ENCODE measurements at places on chromosomes 6 and 20.

DNA sequence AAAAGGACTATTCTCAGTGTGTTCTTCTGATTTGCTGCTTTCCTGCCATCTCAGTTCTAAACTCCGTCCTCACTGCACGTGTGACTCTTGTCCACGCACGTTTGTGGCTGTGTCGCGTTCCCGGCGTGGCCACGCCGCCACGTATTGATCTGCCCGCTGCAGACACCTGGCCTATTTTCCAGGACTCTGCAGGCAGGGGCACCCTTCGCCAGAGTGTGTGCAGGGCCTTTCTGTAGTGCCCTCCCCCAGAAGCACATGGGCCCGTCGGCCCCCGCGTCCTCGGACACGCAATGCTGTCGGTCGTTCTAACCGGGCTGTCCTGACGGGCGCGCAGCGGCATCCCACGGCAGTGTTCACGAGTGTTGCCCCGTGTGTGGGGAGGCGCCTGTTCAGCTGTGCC is 87.6 kb downstream of the YTHDF1 start:
- DNase-seq: no peak

GRCh38 chr20:10647471-10647870 is 26.3 kb downstream of the JAG1 start:
- no peak for DNase-seq

- no peak for DNase-seq
Observed at GRCh38 chr6:76609160-76609559, 536.7 kb upstream of the IMPG1 start.

DNA sequence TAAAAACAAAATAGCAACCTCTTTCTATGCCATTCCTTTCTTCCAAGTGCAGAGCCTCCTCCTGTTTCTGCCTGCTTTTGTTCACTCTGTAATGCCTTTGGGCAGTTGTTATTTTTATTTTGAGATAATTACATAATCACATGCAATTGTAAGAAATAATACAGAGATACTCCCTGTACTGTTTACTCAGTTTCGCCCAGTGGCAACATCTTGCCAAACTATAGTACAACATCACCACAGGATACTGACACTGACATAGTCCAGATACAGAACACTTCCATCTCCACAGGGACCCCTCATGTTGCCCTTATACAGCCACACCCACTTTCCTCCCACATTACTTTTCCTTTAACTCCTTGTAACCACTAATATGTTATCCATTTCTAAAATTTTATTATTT is 59.7 kb downstream of the BANF2 start:
- DNase-seq: no peak

GRCh38 chr6:15287670-15288375 is 42.0 kb downstream of the JARID2 start:
- DNase-seq: no peak

DNA sequence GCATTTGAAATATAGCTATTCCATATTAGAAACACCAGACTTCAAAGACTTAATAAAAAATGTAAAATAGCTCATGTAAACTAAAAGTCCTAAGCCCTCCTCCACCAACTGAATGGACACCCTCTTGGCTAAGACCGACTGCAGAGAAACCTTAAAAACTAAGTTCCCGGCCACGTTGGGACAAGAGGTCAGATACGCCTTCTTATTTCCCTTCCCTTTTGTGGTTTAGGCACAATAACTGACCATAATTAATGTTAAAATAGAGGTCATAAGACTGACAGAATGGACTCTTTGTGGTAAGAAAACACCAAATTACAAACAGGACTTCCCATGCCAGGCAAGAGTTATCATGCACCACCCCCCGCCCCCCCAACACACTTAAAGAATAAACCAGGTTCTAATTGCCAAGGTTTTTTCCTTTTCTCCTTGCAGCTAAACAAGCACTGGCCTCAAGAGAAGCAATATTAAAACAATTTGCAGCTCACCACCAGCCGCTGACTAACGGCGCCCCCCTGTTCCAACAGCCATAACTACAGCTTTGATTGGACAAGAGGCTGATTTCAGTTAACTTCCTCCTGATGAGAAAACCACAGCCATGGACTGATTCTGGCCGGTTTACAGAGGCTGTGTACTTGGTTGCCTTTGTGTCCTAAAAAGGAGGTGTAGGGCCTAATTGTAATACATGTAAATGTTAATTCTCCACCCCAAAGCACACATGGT is 10.7 kb upstream of the LAMP5 start:
- no peak for DNase-seq

All from stimulated activated CD4-positive, alpha-beta T cell treated with anti-CD3 and anti-CD28 coated beads, Interleukin-1b, Interleukin-23, amount 100 ng/mL, for 48 hours (primary cell).